ENCODE measurements at places on chromosomes 13 and 19.

DNA sequence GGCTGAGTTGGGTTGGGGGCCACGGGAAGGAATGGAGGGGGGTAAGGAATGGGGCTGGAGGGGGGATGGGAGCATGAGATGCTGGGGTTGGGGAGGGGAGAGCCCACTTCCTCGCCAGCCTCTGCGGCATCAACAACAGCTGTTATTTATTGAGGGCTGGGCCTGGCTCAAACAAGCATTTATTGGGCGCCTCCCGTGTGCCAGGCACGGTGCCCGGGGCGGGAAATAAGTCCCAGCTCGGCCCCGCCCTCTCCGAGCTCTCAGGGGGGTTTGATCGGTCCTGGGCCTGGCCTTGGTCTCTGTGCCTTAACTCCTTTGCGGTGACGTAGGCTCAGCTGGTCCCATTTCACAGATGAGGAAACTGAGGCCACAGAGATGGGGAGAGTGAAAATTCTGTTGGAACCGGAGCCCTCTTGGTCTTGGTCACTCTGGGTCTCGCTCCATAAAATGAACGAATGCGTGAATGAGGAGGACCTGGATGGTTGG lies 919 bp upstream of the ADAMTS10 start:
- DNase-seq, result no peak

GRCh38 chr19:16688084-16688483 lies 27.1 kb downstream of the TMEM38A start:
- DNase-seq, result no peak

DNA sequence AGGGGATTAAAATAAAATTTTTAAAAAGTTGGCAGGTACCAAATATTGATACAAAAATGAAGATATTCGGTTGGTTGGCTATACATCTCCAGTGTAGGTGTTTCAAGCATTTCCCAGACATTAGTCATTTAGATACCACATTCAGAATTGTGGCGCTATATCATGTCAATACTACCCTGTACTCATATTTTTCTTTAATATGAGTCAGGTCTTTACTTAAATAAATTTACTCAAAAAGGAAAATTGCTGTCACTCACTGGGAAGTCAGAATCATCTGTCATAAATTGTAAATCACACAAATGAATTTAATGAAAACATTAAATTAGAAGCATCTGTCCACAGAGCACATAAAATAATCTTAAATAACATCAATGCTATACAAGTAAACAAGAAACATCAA lies 134.2 kb downstream of the TSHZ3 start:
- DNase-seq, result no peak

GRCh38 chr13:111341886-111342285 lies 21.4 kb downstream of the TEX29 start:
- DNase-seq, result no peak

- DNase-seq, result no peak
These were observed 422 bp upstream of the ZNF575 start for GRCh38 chr19:43532571-43532961.

- DNase-seq, result no peak
These were observed at the start of gene MAB21L1 for GRCh38 chr13:35475960-35476943. Gene MAB21L1, minus strand, starts transcription at chr13:35476689. Its CDS starts 551 bp downstream, at chr13:35476138.

GRCh38 chr19:51065221-51065960 lies 499 bp upstream of the KLK13 start:
- no peak for DNase-seq

Measured in stimulated activated CD4-positive, alpha-beta T cell treated with anti-CD3 and anti-CD28 coated beads, Interleukin-1b, Interleukin-23, amount 100 ng/mL, for 24 hours (primary cell).